Stimulated activated CD8-positive, alpha-beta memory T cell treated with anti-CD3 and anti-CD28 coated beads, Interleukin-15, amount 100 ng/mL, for 4 hours (primary cell): ENCODE measurements at places on chromosomes 7 and 10.

DNA sequence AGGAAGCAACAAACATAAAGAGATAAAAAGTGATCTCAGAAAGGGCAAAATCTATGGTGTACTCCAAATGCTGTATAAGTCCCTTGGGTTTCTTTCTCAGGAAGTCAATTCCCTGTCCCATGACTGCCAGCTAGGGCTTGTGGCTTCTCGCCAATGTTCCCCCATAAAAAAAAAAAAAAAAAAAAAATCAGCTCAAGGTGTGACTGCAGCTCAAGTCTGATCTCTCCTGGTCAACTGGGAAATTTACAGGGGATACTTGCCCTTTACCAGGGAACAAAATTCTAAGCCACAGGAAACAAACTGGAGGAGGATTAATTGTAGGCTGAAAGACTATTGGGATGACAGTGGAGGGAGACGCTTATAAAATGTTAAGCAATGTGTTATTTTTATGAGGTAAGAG lies 76.0 kb downstream of the PCGF5 start:
- no peak for DNase-seq

DNA sequence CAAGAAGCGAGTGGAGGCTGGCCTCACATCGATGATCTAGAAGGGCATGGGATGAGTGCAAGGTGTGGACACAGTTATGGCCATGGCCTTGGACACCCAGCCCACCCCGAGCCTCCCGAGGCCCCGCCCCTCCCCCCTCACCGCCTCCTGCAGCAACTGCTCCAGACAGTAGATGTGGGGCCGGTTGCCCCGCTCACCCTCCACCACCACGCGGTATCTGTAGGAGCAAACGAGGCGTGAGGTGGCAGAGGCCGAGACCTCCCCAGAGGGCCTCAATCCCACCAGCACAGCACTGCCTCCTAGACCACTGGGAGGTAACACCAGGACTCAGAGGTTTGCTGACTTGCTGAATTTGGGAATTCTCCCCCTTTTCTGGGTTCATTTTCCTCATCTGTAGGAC lies 37.6 kb downstream of the SLC29A4 start:
- DNase-seq = no peak

DNA sequence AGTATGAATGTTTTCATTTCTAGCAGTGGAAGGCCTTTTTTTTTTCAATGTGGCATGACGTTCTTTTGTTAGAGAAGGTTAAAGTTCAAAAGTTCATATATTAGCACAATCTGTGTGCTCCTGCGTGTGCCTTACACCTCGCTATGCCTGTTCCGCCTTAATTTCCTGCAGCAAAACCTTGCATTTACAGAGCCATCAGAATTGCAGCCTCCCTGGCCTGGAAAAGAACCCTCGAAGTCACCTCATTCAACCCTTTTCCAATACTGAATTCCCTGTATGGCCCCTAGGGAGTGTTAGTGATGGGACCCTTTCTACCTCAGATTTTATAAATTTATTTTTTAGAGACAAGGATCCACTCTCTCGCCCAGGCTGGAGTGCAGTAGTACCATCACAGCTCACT lies 103.5 kb upstream of the ZNF438 start:
- no peak for DNase-seq

DNA sequence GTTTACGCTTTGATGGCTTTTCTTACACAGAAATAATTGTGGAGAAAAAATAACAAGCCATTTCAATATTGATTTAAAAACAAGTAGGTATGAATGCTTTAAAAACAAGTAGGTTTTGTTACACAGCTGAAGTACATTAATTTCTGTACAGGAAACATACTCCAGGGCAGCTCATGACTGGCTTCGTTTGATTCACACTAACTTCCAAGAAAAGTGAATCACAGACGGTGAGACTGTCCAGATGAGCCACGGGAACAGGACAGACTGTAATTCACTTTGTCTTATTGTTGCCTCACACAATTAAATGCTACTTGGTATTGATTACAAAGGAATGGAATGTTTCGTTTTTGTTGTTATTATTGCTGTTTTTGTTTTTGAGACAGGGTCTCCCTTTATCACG lies 26.6 kb upstream of the SNX10 start:
- DNase-seq = no peak

GRCh38 chr7:64618785-64619456 lies 47.0 kb upstream of the ZNF107 start:
- DNase-seq = no peak

DNA sequence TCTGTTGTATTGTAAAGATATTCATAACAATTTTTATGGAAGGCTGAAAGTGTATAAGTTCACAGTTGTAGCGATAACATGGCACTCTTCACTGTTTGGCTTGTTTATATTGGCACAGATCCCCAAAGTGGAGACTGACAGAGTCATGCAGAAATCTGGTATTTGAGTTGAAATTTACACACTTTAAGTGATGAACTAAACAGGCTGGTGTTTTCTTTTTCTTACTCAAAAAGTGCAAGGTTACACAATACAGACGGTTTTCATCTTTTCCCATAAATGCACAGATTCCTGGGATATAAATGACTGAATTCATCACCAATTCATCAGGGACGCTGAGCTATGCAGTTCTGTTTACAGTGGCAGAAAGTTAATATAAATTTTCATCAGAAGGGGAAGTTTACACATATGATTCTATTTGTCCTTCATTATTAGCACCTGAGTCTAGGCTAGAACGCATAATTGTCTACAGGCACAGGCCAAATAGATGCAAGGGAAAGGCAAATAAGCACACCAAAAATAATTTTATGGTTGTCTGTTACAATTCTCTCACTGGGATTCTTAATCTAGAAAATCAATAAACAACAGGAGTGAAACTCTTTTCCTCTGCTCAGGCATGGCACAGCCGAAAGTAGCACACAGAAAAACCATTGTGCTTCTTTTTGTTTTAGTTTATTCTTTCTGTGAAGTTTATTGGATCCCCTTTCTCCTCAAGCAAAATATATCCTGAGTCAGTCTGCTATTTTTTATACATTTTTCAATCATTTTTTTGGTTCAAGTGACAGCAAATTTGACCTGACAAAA lies 88.0 kb downstream of the FOXP2 start:
- no peak for DNase-seq

DNA sequence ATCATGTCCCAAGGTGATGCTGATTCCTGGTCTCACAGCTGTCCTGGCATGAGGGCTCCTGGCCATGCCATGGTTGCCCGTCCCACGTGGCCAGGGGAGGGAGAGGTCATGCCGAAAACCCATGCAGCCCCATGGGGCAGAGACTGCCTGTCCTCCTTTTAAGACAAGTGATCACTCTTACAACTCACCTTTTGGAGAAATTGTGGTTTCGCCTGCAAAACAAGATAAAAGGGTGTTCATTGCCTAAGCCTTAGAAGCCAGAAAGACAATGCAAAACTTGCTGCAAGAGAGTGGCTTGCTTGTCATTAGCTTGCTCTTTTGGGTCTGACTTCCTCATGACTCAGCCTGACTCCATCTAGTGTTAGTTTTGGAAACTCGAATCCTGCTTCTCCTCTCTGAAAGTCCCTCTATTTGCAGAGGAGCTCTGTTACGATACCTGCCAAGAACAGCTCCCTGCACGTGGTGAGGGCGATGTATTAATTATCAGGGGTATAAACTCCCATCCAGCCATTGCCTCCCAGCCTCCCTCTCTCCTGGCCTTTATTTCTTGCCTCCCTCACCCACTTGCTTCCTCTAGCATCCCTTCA lies 26.7 kb downstream of the TMEM273 start:
- DNase-seq = no peak

DNA sequence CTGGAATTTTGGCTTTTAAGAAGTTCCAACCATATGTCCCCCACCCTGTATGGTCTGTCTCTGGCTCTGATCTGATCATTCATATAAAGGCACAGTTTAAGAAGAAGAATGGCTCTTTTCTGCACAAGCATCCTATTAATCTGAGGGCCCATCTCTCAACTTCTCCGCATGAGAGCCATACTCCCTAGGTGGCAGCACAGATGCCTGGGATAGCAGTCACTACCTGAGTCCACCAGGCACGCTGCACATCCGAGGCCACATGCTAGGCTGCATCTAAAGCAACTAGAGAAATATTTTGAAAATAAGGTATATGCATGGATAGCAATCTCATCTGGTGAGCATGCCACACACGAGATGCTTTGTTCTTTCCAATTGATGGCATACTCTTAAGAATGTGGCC lies 565.5 kb downstream of the PARD3 start:
- DNase-seq = no peak

GRCh38 chr10:119153661-119154060 lies 11.9 kb downstream of the SFXN4 start:
- DNase-seq = no peak

- DNase-seq = no peak
These were observed 519.7 kb downstream of the LRMDA start for GRCh38 chr10:75950997-75951589.

DNA sequence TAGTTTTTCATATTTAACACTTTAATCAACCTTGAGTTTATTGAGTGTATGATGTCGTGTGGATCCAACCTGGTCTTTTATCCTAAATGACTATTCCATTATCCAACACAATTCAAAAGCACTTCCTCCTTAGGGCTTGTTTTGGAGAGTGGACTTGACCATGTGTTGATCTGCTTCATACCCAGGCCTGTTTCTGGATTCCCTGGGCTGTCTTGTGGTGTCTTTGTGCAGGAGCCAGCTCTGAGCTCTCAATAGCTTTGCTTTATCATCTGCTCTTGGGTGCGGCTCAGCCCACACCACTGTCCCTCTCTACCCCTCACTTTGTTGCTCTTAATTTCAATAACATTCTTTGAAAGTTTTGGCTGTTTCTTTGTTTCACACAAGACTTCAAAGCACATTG lies 70.9 kb upstream of the CHST15 start:
- DNase-seq = no peak

DNA sequence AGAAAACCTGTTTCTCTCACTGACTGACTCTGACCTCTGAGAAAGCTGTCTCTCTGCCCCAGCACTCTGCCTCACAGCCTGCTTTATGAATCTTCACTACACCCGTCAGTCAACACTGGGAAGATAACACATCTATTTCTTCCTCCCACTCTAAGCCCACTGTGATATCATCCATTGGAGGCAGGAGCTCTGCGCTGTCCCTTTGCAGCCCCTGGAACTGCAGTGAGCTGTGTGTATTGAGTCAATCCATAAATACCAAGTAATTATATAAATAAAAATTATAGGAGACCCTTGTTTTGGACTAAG lies 17.2 kb upstream of the FXYD4 start:
- DNase-seq = no peak

DNA sequence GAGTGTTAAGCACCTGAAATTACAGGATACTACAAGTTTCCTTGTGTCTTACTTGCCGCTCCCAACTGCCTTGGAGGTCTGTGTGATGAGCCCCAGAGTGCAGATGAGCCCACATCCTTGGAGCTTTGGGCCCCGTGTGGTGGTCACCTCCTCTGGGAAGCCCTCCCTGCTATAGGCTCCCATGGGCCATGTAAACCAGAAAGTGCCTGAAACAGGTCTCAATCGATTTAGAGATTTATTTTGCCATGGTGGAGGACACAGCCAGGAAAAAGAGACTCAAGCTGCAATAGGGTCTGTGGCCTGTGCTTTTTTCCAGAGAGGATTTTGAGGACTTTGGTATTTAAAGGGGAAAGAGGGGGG lies 89.4 kb upstream of the KCTD7 start:
- no peak for DNase-seq

- DNase-seq = no peak
These were observed 37.8 kb downstream of the SGCE start for GRCh38 chr7:94618126-94618525.

GRCh38 chr10:3290550-3290949 lies 118.0 kb upstream of the PITRM1 start:
- DNase-seq = no peak

- DNase-seq = no peak
These were observed 25.2 kb upstream of the TTYH3 start for GRCh38 chr7:2606539-2606936.

GRCh38 chr10:128612195-128612594 lies 486.0 kb upstream of the MKI67 start:
- no peak for DNase-seq

DNA sequence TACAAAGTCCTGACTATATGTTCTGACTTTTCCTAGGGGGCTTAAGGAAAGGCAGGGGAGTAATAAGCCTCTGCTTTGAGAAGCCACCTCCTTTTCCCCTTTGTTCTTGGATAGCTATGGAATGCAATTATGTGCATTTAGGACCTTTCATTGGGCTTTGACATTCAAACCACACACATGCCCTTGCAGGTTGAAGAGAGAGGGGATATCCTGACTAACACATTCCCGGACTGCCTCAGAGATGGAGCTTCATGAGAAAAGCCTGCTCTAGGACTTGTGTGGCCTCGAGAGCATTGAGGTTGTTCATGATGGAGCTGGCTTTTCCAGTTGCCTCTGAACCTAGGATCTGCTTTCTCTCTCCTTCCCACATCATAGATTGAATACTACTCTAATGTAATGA lies 694.5 kb downstream of the LRMDA start:
- DNase-seq = no peak
